A549 (cell line): ENCODE measurements at places on chromosomes 16 and 17.

- DNase-seq: no peak
Observed at GRCh38 chr16:48619979-48620378, 10.0 kb upstream of the N4BP1 start.

- DNase-seq: no peak
Observed at GRCh38 chr17:68006797-68007196, 10.5 kb upstream of the C17orf58 start.

GRCh38 chr17:15090533-15090932, 174.6 kb downstream of the PMP22 start:
- no peak for DNase-seq

GRCh38 chr16:4593086-4593485, 21.6 kb downstream of the UBALD1 start:
- no peak for DNase-seq

DNA sequence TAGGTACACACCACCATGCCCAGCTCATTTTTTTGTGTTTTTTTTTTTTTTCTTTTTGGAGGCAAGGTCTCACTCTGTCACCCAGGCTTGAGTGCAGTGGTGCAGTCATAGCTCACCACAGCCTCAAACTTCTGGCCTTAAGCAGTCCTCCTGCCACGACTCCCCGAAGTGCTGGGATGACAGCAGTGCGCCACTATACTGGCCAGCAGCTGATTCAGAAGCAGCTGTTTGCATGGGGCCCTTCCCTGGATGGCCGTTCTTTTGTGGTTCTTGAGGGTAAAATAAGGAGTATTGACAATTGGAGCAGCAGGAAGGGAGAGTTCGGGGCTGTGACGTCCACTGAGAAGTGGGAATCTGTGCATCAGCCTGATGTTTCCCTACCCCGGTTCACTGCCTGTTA, 41.6 kb downstream of the KIAA0513 start:
- DNase-seq: no peak

DNA sequence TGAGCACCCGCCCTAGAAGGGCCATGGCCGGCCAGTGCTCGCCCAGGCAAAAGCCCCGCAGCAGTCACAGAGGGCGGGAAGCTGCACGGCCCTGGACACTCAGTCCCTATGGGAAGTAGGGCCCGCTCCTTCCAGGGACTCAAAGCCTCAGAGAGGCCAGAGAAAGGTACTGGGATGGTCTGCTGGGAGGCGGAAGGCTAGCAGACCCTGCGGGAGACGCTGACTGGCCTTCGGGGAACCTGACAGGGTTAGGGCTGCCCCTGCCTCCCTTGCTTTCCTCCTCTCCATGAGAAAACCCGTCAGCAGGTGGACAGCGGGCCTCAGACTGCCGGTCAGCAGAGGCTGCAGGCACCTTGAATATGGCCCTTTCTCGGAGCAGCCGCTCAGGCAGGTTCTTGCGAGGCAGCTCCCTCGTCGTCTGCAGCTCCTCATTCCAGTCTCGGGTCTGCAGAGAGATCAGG, 11.5 kb downstream of the CLUH start:
- no peak for DNase-seq

- no peak for DNase-seq
Observed at GRCh38 chr16:50879873-50880695, 138.2 kb downstream of the CYLD start.

DNA sequence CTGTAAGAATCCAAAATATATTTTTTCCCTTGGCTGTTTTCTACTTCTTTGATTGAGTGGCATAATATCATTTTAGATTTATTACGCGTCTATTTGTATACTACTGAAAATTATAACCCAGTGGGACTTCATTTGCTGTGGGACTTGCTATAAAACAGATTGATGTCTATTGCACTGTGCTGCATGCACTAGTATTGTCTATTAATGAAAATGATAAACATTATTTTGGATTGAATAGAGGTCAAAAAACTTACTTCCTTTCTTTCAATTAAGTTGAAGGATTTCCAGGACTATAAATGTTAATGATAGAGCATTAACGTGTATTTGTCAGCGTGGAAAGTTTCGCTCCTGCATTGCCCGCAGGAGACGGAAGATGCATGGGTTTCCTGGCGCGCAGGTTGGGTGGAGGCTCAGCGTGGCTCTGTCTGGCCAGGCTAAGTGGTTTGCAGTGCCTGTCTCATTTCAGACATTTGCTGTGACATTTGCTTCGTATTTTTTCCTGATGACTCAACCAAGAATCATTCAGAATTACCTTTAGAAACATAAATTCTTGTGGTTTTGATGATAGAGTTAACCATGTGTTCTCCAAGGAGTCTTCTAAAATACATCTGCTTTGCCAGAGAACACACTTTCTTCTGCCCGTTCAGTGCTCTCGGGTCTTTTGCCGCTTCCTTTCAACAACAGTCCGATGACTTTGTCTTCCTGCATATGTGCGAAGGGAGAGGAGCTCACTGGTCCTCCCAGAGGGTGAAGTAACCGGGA, 216.7 kb downstream of the RPTOR start:
- DNase-seq: peak; percentile 55
